ENCODE measurements at places on chromosomes 11 and 22.

GRCh38 chr11:15333407-15333806 is 218.7 kb downstream of the INSC start:
- H3K27me3 ChIP-seq = no peaks in the 10 kb centered on the region
- H3K36me3 ChIP-seq = no peaks in the 10 kb centered on the region

DNA sequence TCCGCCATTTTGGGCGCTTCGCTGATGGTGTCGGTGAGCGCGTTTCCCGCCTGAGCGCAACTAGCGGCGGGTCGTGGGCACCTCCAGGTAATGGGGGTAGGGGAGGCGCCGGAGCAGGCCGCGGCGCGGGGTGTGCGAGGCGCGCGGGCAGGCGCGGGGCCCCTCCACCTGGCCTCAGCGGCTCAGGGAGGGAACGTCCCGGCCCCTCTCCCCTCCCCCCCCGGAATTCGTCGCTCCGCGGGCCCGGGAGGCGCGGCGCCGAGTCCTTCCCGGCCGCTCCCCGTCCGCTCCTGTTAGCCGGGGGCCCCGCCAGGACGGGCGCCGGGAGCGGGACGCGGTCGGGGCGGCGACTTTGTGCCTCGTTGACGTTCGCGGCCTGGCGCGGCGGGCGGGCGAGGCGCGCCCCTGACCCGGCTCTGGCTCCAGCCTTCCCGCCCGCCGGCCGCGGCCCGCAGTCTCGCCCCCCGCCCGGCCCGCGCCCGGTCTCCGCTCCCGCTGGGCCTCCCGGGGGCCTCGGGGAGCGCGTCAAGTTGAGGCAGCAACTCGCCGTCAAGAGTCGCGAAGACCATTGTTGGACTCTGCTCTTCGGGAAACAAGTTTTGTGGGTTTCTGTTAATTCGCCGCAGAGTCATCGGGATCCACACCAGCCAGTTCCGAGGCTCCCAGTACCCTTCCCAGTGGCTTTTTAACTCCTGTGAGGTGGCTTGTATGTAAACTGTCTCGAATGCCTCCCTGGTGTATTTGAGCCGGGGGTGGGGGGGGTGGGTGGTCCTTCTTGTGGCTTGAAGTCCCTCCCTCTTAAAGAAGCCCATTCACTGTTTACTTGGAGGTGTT is at the start of gene PPP6R3:
Gene PPP6R3 (plus strand): TSS at position 12 of the 834 bp plus-strand sequence. CDS start 76,913 bp downstream, outside the sequence.
- H3K36me3 ChIP-seq = peaks cover 4% of the 10 kb centered on the region
- peak; percentile 29 for DNase-seq
- H3K4me3 ChIP-seq = peak within 1 kb of the TSS; percentile 72
- peaks cover 21% of the 10 kb centered on the region for H3K4me1 ChIP-seq
- no peaks in the 10 kb centered on the region for H3K27me3 ChIP-seq

DNA sequence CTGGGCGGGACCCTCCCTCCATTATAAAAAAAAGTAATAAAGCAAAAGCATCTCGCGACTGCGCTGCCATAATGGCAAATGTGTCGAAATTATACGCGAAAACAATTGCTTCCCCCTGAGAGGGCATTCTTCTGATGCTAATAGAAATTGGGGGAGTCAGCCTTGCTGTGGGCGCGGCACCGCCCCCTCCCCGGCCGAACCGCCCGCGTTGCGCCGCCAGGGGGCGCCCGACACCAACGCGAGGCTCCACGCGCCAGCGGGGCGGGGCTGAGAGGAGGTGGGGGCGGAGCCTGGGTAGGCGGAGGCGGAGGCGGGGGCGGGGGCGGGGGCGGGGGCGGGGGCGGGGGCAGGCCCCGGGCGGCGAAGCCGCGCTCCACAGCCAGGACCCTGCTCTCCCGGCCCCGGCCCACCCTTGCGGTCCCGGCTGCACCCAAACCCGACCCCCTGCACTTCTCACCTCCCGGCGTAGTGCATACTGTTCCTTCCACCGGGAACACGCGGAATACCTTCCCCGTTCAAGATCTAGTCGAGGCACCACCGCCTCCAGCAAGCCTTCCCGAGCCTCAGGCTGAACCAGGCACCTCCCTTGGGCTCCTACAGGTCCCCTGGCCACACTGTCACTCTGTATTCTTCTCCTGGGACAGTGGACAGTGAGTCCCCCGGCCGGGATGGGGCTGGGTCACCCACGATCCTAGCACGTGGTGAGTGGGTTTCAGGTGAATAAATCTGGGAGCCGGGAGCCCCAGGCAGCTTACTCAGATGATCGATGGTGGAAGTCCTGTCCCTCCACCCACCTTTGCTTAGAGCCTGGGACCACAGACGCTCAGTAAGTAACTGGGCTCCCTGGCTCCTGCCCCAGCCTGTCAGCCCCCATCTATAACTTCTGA is 15.5 kb upstream of the UPK3A start:
- H3K36me3 ChIP-seq = no peaks in the 10 kb centered on the region
- H3K27me3 ChIP-seq = no peaks in the 10 kb centered on the region
- H3K4me3 ChIP-seq = peak overlapping the region; percentile 69
- no peak for DNase-seq
- no peak overlapping the region for H3K27ac ChIP-seq

DNA sequence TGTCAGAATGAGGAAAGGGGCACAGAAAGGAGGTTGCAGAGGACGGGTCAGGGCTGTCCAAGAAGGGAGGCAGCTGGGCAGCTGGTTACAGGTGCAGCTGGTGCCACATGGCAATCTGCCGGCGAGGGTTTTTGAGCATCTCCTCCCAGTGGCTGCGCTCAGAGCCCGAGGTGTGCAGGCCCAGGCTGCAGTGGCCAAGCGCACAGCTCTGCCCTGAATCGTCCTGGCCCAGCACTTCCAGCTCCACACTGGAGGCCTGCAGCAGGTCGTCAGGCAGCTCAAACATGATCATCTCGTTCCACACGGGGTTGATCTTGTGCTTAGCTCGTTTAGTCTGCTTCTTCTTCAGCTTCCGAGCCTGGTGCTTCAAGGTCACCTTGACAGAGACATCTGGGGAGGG is 42.2 kb downstream of the SYT13 start:
- peaks cover 76% of the 10 kb centered on the region for H3K27me3 ChIP-seq
- no peak overlapping the region for H3K4me3 ChIP-seq
- DNase-seq = no peak
- H3K36me3 ChIP-seq = no peaks in the 10 kb centered on the region
- H3K27ac ChIP-seq = no peak overlapping the region

DNA sequence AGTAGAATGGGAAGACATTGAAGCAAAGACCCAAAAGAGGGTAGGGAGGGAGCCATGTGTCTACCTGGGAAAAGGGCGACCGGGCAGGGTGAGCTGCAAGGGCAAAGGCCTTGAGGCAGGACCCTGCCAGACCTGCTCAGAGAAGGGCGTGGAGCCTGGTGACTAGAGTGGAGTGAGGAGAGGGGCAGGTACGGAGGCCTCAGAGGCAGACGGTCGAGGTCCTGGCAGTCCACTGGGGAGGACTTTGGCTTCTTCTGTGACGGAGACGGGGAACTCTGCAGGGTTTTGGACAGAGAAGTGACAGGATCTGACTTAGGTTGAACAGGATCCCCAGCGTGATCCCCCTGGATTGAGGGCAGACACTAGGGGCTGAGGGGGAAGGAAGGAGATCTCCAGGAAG is 12.9 kb downstream of the RIBC2 start:
- no peak overlapping the region for H3K27ac ChIP-seq
- no peak overlapping the region for H3K4me3 ChIP-seq
- peaks cover 26% of the 10 kb centered on the region for H3K4me1 ChIP-seq
- DNase-seq = no peak
- no peaks in the 10 kb centered on the region for H3K36me3 ChIP-seq
- no peaks in the 10 kb centered on the region for H3K27me3 ChIP-seq

GRCh38 chr11:88799771-88800500 is 265.8 kb downstream of the GRM5 start:
- no peak overlapping the region for H3K27ac ChIP-seq
- no peaks in the 10 kb centered on the region for H3K36me3 ChIP-seq
- H3K4me1 ChIP-seq = no peaks in the 10 kb centered on the region
- no peak for DNase-seq
- H3K27me3 ChIP-seq = no peaks in the 10 kb centered on the region

DNA sequence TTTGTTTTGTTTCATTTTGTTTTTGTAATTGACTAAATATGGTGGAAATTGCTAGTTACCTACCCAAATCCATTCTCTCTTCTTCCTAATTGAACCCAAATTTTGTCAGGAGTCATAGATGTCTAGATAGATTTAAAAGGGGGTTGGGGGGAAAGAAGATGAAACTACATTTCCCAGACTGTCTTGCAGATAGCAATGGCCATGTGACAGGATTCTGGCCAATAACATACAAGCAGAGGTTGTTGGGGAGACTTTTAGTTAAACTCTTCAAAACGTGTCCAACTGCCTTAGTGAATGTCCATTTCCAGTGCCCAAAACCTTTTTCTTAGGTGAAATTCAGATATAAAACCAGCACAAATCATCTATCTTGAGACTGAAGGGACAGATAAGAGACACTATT is 583.9 kb upstream of the API5 start:
- no peaks in the 10 kb centered on the region for H3K4me1 ChIP-seq
- no peaks in the 10 kb centered on the region for H3K36me3 ChIP-seq
- no peak overlapping the region for H3K4me3 ChIP-seq
- H3K27ac ChIP-seq = no peak overlapping the region

DNA sequence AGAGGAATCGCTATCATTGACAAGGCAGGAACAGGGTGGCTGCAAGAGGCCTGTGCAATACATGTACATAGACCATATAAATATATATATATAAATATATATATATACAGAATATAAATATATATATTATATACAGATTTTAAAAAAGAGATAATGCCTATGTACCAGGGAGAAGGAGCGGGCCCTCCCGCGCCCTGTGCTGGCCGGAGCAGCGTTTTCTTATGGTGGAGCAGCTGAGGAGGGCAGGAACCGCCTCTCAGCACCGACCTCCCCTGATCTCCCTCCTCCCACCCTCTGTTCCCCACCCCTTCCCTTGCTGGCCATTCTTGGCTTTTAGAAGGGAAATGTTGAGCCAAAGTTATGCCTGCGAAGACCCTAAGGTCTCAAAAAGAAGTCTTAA is 31.8 kb downstream of the SCN3B start:
- no peak overlapping the region for H3K27ac ChIP-seq
- H3K4me3 ChIP-seq = no peak overlapping the region
- H3K27me3 ChIP-seq = no peaks in the 10 kb centered on the region
- no peak for DNase-seq
- no peaks in the 10 kb centered on the region for H3K4me1 ChIP-seq

- H3K36me3 ChIP-seq = no peaks in the 10 kb centered on the region
- peak overlapping the region; percentile 95 for H3K27ac ChIP-seq
- H3K27me3 ChIP-seq = no peaks in the 10 kb centered on the region
Measured at GRCh38 chr11:46555267-46556054, 38.4 kb downstream of the AMBRA1 start.

DNA sequence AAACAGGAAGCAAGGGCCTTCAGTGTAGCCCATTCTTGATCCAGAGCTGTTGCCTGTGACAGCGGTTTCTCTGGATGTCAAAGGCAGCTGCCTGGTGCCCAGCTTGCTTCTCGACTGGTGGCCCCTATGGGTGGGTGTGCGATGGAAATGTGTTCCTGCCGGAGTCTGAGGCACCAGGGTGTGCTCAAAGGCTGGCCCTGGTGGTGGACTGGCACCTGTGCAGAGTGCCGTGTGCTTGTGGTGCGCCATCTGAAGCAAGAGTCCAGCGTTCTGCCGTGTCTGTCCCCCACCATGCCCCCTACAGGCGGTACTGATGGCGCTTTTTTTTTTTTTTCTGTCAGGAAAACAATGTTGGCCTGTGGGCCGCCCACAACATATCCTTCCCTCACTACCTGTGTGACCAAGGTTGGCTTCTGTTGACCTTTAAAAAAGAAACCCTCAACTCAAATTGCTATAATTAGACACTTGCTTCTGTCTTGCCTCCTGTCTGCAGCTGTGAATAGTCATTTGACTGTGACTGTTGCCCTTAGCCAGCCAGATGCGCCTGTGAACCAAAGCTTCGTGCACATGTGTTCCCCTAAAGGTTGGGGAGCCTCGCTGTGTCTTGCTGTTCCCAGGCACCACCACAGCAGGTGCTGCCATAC is 4.7 kb upstream of the RANBP1 start:
- H3K4me3 ChIP-seq = no peak overlapping the region
- H3K27ac ChIP-seq = no peak overlapping the region
- H3K36me3 ChIP-seq = no peaks in the 10 kb centered on the region
- H3K27me3 ChIP-seq = no peaks in the 10 kb centered on the region

- H3K27me3 ChIP-seq = no peaks in the 10 kb centered on the region
- H3K36me3 ChIP-seq = no peaks in the 10 kb centered on the region
- H3K4me1 ChIP-seq = peaks cover 18% of the 10 kb centered on the region
- H3K4me3 ChIP-seq = no peak overlapping the region
- peak; percentile 90 for DNase-seq
Measured at GRCh38 chr11:35593143-35593542, 25.1 kb upstream of the FJX1 start.

DNA sequence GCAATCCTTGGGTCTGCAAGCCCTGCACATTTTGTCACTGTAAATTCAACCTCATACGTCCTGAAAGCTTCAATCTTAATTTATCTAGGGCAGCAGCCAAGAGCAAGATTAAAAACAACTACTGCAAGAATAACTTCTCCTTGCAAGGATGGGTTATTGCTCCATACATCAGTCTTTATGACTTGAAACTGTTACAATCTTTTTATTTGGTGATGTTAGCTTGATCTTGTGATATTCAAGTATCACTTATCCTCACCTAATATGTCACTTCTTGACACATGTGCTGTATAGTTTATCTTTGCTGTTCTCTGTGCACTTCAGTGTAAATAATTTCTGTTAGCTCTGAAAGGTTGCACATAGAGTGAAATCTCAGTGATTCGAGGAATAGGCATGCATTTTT is 14.7 kb upstream of the APLP2 start:
- no peaks in the 10 kb centered on the region for H3K27me3 ChIP-seq
- H3K4me1 ChIP-seq = no peaks in the 10 kb centered on the region
- no peak overlapping the region for H3K27ac ChIP-seq
- no peak for DNase-seq
- no peaks in the 10 kb centered on the region for H3K36me3 ChIP-seq

DNA sequence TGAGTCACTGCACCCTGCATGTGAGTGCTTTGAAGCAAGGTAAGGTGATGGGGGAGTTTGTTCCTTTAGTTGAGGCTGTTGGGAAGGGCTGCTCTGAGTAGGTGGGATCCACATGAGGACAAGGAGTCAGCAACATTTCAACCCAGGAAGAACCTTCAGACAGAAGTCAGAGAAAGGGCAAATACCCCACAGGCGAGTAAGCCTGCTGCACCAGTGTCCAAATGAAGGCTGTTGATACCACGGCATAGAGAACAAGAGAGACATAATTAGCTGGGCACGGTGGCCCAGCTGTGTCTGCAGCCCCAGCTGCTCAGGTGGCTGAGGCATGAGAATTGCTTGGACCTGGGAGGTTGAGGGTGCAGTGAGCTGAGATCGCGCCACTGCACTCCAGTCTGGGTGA is 54.3 kb upstream of the CLMP start:
- H3K4me1 ChIP-seq = peaks cover 18% of the 10 kb centered on the region
- peak; percentile 63 for DNase-seq
- H3K27me3 ChIP-seq = no peaks in the 10 kb centered on the region

- no peaks in the 10 kb centered on the region for H3K4me1 ChIP-seq
- no peaks in the 10 kb centered on the region for H3K36me3 ChIP-seq
- H3K27me3 ChIP-seq = no peaks in the 10 kb centered on the region
- no peak overlapping the region for H3K27ac ChIP-seq
- DNase-seq = no peak
Measured at GRCh38 chr11:110738641-110739040, 26.4 kb upstream of the ARHGAP20 start.

- H3K36me3 ChIP-seq = no peaks in the 10 kb centered on the region
- no peak overlapping the region for H3K27ac ChIP-seq
- H3K4me3 ChIP-seq = no peak overlapping the region
- H3K4me1 ChIP-seq = no peaks in the 10 kb centered on the region
Measured at GRCh38 chr11:6640985-6641701, 14.5 kb downstream of the DCHS1 start.

GRCh38 chr22:27952779-27953178 is 33.7 kb upstream of the PITPNB start:
- H3K4me3 ChIP-seq = no peak overlapping the region
- no peak overlapping the region for H3K27ac ChIP-seq
- H3K4me1 ChIP-seq = peaks cover 4% of the 10 kb centered on the region
- no peaks in the 10 kb centered on the region for H3K36me3 ChIP-seq
